ENCODE measurements at places on chromosomes 4 and X.
A peak's percentile ranks its signal among the peaks of the same experiment; 100 is the strongest.

DNA sequence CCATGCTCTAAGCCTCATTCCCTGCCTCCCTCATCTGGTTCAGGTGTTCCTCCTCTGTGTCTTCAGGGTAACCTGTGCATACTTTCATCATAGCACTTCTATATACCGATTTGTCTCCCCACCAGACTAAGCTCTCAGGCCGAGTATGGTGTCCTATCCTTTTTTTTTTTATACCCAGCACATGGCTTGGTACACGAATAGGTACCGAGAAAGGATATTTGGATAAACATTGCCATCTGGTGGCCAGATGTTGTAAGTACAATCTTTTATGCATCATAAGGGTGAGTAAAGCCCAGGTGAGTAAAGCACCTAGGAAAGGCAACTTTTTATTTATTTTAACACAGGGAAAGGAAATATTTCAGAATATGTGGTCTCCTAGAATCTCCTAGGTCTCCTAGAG is 68.4 kb downstream of the MID2 start:
- peak; percentile 10 for DNase-seq

DNA sequence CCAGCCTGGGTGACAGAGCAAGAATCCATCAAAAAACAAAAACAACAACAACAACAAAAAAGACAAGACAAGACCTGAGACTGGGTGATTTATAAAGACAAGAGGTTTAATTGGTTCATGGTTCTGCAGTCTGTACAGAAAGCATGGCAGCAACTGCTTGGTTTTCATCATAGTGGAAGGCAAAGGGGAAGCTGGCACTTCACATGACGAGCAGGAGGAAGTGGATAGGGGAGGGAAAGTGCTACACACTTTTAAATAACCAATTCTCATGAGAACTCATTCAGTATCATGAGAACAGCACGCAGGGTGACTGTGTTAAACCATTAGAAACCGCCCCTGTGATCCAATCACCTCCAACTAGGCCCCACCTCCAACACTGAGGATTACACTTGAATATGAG is 28.4 kb upstream of the SLC10A7 start:
- DNase-seq: no peak

DNA sequence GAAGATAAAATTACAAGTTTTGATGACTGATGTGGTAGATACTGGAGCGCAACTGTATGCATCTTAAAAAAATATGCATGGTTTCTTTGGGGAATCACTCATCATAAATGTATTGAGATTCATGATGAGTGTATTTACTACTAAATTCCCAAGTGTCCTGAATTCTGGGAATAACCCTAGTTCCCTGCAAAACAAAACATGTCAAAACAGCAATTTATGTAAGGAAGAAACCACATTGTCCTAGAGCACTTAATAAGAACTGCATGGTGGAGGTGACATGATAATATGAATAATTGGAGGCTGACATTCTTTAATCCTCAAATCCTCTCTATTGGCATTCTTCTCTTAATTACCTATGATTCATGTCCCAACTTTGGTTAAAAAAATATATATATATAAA is 1804.7 kb downstream of the STIM2 start:
- DNase-seq: no peak

- no peak for DNase-seq
These were observed 90.7 kb upstream of the SORBS2 start for GRCh38 chr4:185902654-185903053.

- no peak for DNase-seq
These were observed 21.3 kb upstream of the AMBN start for GRCh38 chr4:70570796-70571195.

DNA sequence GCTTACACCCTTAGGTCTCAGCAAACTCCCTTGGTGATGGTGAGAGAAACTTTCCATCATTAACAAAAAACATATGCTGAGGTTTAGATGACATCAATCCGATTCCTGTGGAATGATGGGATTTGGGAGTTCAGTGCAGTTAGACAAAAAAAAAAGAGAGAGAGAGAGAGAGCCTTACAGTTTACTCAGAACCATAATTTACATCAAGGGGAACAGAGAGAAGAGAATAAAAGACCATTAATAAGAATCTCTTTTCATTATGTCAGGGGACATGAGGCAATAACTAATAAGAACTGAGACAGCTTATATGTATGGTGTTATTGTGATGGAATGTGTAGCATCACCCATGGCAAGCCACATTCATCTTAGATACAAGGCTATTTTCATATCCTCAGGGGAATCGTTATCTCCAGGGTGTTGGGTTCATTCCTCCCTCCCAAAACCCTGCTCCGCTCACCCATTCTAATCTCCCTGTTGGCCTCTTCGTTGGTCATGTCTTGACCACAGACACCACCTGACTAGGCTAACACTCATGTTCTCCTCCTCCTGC is 175.7 kb upstream of the MXRA5 start:
- DNase-seq: no peak

DNA sequence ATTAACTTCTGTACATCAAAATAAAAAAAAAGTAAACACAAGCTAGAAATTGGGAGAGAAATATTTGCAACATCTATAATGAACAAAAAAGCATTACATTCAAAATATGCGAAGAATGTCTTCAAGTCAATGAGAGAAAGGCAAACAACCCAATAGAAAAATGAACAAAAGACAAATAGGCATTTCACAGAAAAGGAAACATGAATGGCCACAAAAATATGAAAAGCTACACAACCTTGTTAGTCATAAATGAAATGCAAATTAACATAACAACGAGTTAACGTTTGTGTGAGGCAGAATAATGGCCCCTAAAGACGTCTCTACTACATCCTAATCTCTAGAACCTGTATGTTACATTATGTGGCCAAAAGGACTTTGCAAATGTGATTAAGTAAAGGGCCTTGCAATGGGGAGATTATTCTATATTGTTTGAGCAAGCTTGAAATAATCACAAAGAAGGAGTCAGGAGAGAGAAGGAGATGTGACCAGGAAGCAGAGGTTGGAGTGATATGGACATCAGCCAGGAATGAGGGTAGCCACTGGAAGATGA is 86.8 kb downstream of the WDFY3 start:
- no peak for DNase-seq

DNA sequence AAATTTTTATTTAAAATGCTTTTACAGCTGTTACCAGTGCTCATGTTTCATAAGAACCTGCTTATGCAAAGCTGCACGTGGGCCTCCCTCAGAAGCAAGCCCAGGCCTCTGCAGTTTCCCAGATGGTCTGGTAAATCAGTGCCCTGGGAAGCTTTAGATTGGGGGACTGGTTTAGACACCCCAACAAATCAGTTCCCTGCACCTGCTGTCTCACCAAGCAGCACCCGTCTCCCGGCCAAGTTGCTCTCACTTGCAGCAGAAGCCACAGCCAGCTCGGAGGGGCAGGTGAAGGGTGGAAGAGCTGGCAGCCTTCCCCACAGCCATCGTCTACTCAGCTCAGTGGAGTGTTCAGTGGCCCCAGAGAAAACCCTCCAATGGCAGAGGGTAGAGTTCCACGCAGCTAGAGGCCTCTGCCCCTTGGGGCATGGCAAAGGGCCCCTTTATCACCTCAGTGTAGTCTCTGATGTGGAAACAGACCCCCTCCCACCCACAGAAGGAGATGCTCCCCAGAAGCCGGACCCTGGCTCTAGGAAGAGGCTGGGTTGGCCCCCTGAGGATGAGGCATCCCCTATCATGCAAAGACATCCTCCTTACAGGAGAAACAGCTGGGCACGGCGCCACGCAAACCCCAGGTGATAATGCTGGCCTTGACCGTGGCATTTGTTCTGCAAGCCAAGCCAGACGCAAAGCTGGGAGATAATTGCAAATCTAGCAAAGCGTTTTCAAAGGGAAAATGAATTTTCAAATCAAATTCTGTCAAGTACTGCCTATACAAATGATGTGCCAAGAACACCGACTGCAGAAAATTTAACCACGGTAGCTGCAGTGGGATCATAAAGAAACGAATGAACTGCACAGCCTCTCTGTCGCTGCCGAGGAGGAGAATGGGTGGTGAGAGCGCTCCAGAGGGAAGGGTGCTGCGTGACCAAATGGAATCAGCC is 51.9 kb downstream of the ZFYVE28 start:
- DNase-seq: no peak

- no peak for DNase-seq
These were observed 50.1 kb downstream of the ADD1 start for GRCh38 chr4:2893772-2894171.

DNA sequence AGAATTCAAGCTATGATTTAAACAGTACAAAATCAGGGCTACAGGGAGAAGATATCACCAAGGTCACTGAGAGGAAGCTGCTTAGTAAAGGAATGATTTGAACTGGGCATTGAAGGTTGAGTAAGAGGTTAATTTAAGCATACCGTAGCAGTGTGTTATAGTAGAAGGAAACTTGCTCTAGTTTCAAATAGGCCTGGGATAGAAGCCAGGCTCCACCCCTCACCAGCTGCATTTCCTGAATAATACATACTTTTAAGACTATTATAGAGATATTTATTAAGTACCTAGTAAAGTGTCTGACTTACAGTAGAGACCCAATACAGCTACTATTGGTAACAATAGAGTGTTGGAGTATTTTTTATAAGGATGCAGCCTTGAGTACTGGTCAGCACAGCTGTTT is 118.0 kb upstream of the GLRA2 start:
- DNase-seq: no peak

GRCh38 chr4:80065601-80066000 is 7.4 kb downstream of the ANTXR2 start:
- DNase-seq: no peak

GRCh38 chr4:173446416-173446815 is 47.5 kb upstream of the SCRG1 start:
- DNase-seq: no peak

DNA sequence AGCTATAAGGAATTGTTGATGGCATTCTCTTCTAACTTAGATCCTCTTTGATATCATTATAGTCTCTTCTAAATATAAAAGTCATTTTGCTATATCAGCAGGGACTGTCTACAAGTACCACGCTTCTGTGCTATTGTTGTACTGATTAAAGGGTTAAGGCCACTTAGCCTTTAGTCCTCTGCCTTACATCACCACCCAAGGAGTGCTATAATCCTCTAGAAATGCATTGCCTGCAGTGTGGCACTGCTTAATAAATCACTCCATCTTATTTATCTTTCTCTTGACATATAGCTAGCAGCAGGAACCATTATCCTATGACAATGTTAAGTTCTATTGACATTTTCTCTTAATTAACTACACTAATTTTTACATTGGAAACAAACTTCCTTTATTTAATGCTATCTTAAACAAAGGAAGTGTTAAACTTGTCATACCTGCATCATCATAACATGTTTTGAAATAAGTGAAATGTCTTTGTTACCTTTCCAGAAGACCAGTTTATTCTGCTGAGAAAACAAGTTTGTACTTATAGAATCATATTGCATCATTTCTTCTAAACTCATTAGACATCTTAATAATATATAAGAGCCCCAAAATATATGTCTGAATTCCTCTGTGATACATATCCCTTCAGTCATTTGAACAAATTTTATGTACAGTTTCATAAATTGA is 360.9 kb upstream of the ATOH1 start:
- DNase-seq: no peak

GRCh38 chr4:721261-722168 is 15.9 kb downstream of the PCGF3 start:
- DNase-seq: no peak

- DNase-seq: no peak
These were observed 208.3 kb upstream of the JADE1 start for GRCh38 chr4:128600996-128601871.

- no peak for DNase-seq
These were observed 449.5 kb upstream of the HS3ST1 start for GRCh38 chr4:11878241-11878640.

DNA sequence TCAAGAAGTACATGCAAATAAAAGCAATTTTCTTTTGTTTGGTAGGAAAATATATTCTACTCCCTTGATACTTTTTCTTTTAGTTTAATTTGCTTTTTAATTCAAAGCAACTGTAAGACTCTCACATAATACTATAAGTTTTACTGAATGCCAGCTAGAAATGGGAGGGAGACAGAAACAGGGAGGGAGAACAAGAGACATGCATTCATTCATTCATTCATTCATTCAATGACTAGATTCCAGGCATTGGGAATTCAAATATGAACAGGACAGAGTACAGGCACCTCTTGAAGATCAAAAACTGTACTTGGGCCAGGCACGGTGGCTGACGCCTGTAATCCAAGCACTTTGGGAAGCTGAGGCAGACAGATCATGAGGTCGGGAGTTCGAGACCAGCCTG is 85.6 kb downstream of the THOC2 start:
- no peak for DNase-seq

GRCh38 chr4:65227628-65228027 is 442.7 kb downstream of the EPHA5 start:
- DNase-seq: no peak

All from T-cell (primary cell).